ENCODE measurements at places on chromosomes 2 and 18.

DNA sequence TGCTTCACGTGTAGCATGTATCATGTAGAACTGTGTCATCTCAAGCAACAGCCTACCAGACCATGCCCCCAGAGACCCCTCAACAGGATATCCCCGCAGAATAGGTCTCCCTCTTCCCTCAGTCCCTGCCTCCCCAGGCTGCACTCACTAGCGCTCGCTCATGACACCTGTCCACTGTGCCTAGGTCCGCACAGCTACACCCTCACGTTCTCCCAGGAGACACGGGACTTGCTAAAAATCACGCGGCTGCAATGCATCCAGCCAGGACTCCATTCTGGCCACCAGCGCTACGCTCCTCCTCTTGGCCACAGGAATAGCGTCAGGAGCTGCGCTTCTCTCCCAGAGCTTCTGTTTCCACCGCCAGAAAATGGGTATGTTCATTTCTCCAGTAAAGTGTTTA is 2.5 kb downstream of the PXDN start:
- no peak for DNase-seq

GRCh38 chr2:207854484-207855440 is 85.1 kb upstream of the FZD5 start:
- no peak for DNase-seq

DNA sequence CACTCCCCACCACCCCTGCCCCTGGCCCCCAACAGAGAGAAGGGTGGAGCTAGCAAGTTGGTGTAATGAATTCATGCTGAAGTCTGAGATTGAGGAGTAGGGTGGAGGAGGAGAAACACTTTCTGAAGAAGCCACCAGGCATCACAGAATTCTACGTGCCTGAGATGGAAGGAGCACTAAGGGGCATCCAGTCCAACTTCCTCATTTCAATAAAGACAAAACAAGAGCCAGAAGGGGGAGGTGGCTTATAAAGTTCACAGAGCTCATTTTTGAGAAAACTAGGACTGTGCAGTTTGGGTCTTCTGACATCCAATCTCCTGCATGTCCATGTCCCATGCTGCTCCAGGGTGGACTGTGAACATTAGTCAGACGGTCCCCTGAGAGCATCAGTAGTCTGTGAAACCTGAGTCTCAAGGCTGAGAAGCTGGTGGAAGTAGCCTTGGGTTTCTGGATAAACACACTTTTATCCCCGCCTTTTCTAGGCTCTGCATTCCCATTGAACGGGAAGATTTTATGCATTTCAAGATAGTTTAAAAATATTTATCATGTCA is 77.7 kb downstream of the TRIM43 start:
- DNase-seq = no peak

DNA sequence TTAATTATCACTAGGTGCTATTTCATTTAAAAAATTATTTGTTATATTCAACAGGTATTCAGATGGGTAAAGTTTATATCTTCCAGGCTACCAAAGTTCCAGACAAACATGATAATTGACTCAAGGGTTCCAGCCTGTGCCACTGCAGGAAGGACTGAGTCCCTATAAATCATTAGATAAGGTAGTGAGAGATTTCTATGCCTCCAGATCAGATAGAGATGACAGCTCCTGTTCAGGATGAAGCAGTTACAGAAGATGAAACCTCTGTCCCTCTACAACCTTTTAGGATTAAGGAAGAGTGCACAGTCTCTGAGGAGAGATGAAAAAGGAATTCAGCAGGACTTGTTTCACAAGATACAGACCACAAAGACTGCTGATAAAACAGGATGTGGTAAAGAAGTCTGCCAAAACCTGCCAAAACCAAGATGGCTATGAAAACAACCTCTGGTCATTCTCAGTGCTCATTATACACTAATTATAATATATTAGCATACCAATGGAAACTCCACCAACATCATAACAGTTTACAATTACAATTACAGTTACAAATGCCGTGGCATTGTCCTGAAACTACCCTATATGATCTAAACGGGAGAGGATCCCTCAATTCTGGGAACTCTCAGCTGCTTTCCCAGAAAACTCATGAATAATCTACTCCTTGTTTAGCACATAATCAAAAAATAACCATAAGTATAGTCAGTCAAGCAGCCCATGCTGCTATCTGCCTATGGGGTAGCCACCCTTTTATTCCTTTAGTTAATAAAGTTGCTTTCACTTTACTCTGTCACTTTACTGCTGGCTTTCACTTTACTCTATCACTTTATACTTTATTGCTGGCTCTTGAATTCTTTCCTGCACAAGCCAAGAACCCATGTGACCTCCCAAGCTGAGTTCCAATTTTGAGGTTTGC is 288.5 kb downstream of the PDE11A start:
- no peak for DNase-seq

All from endothelial cell (in vitro differentiated cells).